ENCODE measurements at places on chromosomes 11 and 22.

DNA sequence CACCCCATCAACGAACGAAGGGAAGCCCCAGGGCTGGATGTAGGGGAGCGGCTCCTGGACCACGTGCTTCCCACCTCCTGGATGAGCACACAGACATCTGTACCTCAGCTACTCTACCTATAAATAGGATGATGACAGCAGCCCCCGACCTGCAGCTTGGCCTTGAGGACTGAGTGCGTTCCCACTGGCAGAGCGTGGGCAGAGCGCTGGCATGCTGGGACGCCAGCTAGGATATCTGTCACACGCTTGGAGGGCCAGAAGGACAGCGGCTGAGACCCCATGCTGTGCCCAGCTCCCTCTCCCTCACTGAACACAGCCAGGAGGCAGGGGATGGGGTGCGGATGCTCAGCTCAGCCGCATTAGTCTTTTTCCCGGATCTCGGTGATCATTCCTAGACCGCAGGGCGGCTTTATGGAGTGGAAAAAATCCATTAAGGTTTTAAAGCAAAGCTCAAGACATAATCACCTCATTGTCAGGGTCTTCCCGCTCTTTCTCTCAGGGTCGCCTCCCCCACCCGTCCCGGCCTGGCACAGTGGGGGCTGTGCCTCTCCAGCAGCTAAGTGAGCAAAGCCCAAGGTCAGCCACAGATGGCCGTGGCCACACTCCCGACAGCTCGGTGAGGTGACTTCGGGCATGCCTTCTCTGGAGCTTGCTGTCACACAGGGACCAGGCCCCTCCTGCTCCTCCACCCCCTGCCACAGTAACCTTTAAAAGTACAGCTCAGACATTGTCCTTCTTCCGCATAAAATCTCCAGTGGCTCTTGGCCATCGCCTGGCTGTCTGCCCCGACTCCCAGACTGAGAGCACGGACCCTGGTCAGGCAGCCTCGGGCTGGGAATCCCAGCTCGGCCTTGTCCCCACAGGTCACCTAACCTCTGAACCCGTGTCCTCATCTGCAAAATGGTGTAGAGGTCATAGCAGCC lies 69.6 kb upstream of the SHISAL1 start:
- no peak for DNase-seq

GRCh38 chr11:68551777-68552176 lies 91.2 kb downstream of the PPP6R3 start:
- no peak for DNase-seq

GRCh38 chr11:26904132-26904531 lies 89.8 kb upstream of the FIBIN start:
- no peak for DNase-seq

- no peak for DNase-seq
Observed at GRCh38 chr22:26322179-26322905, 106.7 kb upstream of the ASPHD2 start.

DNA sequence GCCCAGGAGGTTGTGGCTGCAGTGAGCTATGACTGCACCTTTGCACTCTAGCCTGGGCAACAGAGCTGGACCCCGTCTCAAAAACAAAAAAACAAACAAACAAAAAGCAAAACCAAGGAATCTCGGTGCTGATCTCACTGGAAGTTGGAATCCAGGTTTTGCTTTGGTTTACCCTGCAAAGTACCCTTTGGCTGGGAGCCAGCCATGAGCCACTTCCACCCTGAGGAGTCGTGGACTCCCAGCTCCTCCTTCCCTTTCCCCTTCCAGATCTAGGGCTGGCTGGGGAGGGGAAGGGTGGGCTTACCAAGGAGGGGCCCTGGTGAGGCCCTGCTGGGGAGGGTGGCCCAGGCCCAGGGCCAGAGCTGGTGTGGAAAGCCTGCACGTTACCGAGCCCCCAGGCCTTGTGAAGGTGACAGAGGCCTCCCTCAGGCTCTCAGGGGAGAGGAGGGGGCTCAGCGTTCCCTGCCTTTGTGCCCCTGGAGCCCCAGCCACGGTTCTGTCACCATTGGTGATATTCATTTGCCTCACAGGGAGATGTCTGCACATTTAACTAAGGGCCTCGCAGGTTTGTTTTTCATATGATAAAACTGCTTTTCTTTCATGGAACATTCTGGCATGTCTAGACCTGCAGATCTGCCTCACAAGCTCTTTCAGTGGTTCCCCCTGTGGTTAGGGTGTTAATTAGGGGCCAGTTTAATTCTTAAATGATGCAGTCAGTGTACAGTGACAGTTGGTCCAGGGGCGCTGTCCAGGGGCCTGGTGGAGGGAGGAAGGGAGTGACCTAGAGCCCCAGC lies 29.0 kb downstream of the FBLN1 start:
- no peak for DNase-seq

DNA sequence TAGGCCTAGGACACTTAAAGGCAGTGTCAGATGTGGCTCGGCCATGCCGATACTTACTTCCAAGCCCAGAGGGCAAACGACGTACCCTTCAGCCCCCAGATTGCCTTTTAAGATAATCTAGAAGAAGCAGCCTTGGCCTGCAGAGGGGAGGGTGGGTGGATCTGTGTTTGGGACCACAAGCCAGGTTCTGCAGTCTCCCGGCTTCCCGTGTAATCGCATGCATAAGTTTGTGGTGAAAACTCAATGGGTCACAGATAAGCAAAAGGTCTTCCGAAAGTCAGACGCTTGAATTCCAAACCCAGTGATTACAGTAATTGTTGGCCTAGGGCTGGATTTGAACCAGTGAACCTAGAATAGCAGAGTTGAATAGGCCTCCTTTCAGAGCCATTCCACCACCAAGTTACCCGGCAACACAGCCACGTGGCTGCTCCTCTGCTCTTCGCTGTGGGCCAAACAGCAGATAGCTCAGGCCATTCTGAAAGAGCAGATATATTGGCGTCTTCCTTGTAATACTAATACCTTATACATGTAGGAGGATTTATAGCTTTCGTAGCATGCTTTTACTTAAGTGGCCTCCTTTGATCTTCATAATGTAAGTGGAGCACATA lies 170.8 kb upstream of the CADM1 start:
- no peak for DNase-seq

- DNase-seq, result no peak
Observed at GRCh38 chr22:33300165-33300564, 242.0 kb upstream of the SYN3 start.

GRCh38 chr22:44884968-44885805 lies 124.6 kb downstream of the PHF21B start:
- no peak for DNase-seq

GRCh38 chr11:20109731-20110445 lies 50.4 kb downstream of the DBX1 start:
- no peak for DNase-seq

DNA sequence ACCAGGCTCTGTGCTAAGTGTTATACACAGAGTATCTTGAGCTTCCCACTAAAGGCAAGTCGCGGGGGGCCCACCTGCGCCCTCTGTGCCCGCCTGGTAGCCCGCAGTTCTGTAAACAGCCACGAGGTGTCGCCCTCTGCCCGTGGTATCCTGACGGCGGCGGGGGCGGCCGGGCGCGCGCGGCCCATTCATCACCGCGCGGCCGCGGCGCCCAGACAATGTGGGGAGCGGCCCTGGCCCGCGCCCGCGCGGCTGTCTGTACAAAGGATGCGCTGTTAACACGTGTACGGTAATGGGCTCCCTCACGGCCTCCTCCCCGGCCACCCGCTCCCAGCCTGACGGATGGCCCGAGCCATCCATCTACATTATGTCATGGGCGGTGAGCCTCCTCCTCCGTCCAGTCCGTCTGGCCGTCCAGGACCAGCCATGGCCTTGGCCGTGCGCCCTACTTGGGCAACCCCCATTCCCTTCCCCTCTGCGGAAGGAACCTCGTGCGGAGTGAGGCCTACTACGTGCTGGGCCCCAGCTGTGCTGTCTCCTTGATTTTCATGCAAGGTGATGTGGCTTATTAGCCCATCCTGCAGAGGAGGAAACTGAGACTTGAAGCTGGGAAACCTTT lies 99.4 kb downstream of the MIAT start:
- DNase-seq, result peak; percentile 11

- DNase-seq, result no peak
Observed at GRCh38 chr11:105155679-105156078, 16.1 kb upstream of the CARD18 start.

DNA sequence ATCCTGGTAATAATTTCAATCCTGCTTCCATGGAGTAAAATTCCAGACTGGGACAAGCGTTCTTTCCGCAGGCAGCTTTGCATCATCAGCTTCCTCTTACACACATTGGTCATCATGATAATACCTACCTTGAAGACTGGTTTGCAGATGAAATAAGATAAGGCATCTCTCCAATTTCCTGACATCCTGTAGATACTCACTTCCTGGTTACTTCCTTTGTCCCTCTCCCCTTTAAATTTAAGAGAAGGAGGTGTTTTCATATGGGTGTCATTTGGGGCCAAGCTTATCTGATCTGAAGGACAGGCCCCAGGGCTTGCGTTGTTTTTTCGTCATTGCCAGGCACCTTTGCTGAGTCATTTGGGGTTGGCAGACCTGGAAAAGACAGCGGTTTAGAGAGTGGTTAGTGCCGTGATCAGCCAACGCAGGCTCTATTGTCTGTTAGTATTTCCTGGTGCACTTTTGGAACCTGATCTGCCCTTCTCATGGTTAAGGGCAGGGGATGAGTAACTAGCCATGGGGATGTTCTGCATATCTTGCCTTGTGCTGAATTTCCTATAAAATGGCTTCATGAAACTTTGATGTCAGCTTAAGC lies 24.1 kb downstream of the GRAMD1B start:
- DNase-seq, result peak; percentile 86

DNA sequence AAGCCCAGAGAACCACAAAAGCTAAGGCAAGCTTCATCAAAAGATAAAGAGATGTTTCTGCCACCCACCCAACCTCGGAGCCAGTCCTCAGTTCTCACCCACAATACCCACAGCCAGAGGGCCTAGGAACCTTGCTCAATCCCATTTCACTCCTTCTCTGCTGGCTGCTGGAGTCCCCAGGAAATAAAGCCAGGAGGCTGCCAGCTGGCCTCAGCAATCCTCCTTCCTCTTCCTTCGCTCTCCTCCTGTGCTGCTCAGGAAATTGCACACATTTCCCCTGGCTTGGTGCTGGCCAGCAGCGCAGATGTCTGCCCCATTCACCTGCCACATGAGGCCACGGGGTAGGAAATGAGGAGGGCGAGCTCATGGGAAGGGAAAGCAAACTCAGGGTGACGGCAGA lies 91.8 kb upstream of the LDLRAD3 start:
- DNase-seq, result no peak

GRCh38 chr11:31819621-31820437 lies 8.7 kb upstream of the PAX6 start:
- DNase-seq, result no peak

DNA sequence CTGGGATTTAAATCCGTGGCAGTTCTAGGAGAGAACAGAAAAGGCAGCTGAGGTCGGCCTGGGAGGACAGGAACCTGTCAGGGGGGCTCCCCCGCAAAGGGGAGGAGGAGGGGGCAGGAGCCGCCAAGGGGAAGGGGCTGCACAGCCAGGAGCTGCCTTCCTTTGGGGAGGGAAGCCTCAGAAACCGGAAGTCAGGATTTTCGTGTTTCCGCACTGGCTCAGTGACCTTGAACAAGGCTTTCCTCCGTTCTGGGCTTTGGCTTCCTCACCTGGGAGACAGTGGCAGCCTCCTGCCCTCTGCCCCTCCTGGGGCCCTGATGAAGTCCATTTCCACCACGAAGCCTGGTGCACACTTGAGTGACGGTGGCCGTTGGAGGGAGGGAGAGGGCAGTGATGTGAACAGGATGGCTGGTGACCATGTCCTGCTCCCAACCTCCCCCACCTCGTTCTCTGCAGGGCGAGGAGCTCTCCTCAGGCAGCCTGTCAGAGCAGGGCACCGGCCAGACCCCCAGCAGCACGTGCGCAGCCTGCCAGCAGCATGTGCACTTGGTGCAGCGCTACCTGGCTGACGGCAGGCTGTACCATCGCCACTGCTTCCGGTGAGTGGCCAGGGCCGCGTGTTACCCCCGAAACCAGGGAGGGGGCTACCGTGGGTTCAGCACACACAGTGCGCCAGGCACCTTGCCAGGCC lies 12.6 kb downstream of the MICALL1 start:
- no peak for DNase-seq

DNA sequence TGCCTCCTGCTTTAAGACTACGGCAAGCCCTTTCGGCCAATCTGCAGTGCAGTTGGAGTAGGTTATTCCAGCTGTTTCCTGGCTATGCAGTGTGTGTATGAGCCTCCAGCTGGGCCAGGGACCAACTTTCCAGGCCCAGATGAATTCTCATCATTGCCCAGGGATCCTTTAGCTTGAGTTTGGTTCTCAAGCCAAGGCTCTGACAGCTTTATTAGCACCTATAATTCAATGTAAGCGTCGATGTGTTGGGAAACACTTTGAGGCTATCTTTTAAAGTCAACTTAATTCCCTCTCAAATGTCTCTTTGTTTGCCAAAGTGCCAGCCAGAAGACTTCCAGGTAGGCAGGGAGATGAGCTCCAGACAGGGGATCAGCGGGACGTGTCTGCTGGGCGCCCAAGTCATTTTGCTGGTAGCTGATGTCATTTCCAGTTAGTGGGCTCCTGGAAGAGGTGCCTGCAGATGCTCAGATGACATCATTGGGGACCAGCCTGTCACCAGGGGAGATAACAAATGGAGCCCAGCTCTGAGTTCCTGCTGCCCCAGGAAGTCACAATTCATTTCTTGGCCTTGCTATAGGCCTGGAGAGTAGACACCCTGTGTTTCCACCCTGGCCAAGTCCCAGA lies 520.4 kb downstream of the SOX6 start:
- no peak for DNase-seq

DNA sequence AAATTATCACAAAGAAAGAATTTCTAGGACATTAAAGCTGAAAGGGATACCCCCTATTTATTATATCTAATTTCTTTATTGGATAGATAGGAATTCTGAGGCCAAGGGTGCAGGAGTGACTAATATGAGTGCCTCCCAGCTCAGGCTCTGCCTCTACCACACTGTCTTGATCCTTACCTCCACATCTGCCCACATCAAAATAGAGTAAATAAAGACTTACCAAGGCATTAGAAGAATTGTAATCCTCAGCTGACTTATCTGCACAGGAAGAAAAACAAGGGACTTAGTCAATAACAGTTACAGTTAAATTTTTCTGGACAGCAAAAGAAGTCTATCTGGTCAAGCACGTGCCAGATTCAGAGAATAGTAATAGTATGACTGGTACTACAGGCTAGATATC lies 72.6 kb upstream of the GDPD4 start:
- no peak for DNase-seq

DNA sequence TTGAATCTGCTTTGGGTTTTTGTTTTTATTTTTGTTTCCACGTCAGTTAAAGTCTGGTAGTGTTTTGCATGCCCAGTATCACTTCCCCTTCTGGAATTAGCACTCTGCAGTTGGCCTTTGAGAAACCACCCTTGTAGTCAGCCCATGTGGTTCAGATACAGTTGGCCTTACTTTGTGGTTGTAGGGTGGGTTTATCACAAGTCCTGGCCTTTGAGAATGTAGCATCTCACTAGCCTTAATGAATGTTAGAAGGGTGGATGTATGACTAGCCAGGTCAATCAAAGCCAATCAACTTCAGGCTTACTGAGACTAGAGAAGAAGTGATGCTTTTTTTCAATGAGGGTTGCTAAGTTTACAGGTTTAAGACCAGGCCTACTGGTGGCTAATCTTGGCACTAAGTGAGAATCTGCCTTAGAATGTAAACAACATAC lies 19.8 kb downstream of the ARL14EP start:
- DNase-seq, result no peak

Measured in stimulated activated CD8-positive, alpha-beta memory T cell treated with anti-CD3 and anti-CD28 coated beads, Interleukin-7, amount 100 ng/mL, for 48 hours (primary cell).